HS-27A (cell line): ENCODE measurements at places on chromosomes 4 and X.

DNA sequence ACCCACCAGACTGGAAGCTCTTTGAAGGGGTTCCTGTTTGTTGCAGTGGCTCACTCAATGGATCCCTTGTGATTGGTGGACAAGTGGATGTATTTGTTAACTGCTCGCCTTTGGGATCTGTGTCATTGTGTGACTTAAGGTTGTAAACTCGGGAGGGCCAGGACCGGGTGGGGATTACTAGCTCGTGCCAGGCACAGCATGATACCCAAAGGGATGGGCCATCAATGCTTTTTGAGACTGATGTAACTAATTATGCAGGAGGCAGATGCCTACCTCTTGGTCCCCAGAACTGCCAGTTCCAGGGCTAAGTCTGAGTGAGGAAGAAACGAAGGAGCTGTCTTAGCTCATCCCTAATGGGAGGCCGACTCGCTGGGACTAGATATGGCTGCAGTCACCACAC, 27.7 kb downstream of the UTP14A start:
- no peak for DNase-seq

GRCh38 chr4:73599182-73599581, 21.1 kb downstream of the RASSF6 start:
- DNase-seq = no peak

DNA sequence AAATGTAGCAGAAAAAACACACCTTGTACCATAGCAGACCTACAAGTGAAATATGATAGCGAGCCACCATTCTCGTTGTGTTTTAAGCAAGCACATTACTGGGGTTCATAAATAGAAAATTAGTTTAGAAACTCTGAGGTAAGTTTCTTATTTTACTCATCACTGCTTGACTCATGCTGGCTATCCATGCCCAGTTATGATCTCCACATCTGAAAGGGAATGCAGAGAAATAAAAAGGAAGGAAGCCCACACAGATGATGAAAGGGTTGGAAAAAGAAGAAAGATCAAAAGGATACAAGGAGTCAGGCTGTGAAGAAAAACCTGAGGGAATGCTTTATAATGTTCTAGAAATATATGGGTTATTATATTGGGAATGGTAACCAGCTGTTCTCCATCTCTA, 54.5 kb downstream of the CAMK2D start:
- no peak for DNase-seq

DNA sequence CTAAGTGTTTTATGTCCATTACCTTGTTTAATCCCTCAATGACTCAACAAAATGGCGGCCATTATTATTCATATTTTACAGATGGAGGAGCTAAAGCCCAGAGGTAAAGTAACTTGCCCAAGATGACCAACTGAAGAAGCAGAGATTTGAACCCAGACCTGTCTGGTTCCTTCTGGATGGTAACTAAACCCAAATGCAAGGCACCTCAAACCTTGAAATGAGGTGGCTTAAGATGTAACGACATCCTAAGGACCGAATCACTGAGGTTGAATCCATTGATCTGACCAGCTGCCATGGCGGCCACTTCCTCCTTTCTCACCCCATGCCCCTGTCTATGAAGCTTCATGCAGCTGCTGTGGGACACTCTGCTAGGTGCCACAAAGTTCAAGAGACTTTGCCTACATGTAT, 932 bp downstream of the TLR10 start:
- no peak for DNase-seq

GRCh38 chr4:118721752-118722151, 36.6 kb downstream of the METTL14 start:
- DNase-seq = no peak

DNA sequence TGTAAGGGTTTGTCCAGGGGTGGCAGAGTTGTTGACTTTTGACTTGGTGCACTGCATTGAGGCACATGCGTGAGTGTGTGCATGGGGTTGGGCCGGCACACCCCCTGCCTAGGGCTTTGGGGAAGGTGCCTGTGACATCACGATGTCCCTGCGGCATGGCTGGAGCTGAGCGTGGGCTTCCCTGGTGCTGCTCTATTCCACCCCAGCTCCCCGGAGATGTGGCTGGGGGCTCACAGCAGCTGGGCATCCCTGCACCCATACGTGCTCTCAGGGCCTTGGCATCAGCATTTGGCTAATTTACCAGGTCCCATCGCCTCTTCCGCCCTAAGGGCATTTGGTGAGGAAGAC, 5.7 kb downstream of the PSAPL1 start:
- no peak for DNase-seq
